Dorsolateral prefrontal cortex (tissue), 122 donors: ENCODE measurements at places on chromosomes 5 and 9. TPM values are rescaled to one million over a fixed set of nuclear protein-coding genes. Genes with fewer than 3 reads are reported as not detected.

The AK8 gene
- 4.8 TPM for total RNA-seq

The PCDHB7 gene
- total RNA-seq = 6.7 TPM

The GPR151 gene
- total RNA-seq = 0.52 TPM

The PCDHGB3 gene
- total RNA-seq = 9.7 TPM

The ZNF484 gene
- 21.1 TPM for total RNA-seq

The SLC45A2 gene
- total RNA-seq = 3.3 TPM

The OR1J2 gene
- not detected for total RNA-seq

The PTPA gene
- total RNA-seq = 170 TPM

The PCDHB14 gene
- 16.1 TPM for total RNA-seq

The F2R gene
- total RNA-seq = 4.1 TPM

The TGFBI gene
- 5.3 TPM for total RNA-seq

The PTGR1 gene
- 44.5 TPM for total RNA-seq

The OR1Q1 gene
- total RNA-seq = 1.1 TPM

The PCAT7 gene
- 1.9 TPM for total RNA-seq

The CCDC69 gene
- 10.8 TPM for total RNA-seq

The TDRD7 gene
- total RNA-seq = 23.1 TPM

The FRMPD1 gene
- total RNA-seq = 4.6 TPM

The LCNL1 gene
- 28.8 TPM for total RNA-seq

The DAB2IP gene
- 77.3 TPM for total RNA-seq

The PHF24 gene
- 74.4 TPM for total RNA-seq

The IL3 gene
- total RNA-seq = not detected

The LURAP1L gene
- total RNA-seq = 6.0 TPM

The PAEP gene
- total RNA-seq = not detected

The OGN gene
- 0.87 TPM for total RNA-seq

The CDH9 gene
- total RNA-seq = 26.3 TPM

The NXNL2 gene
- total RNA-seq = 1.7 TPM

The CNTFR gene
- total RNA-seq = 65.4 TPM

The OTP gene
- not detected for total RNA-seq

The SLC6A19 gene
- total RNA-seq = not detected

The SPEF2 gene
- 22.9 TPM for total RNA-seq

The SPAAR gene
- 2.7 TPM for total RNA-seq

The SLC4A9 gene
- 1.6 TPM for total RNA-seq

The C9orf153 gene
- 0.78 TPM for total RNA-seq

The MSX2 gene
- total RNA-seq = 1.2 TPM

The WDR36 gene
- total RNA-seq = 18.5 TPM

The RANBP3L gene
- 34.8 TPM for total RNA-seq

The CCDC171 gene
- 12.5 TPM for total RNA-seq

The CDO1 gene
- 43.0 TPM for total RNA-seq

The F12 gene
- 4.8 TPM for total RNA-seq

The SLC36A2 gene
- total RNA-seq = not detected

The AK3 gene
- 46.4 TPM for total RNA-seq

The SLC46A2 gene
- total RNA-seq = 0.32 TPM

The SPINK7 gene
- total RNA-seq = not detected

The KCNV2 gene
- total RNA-seq = not detected

The TRMO gene
- total RNA-seq = 16.3 TPM

The TAF1L gene
- not detected for total RNA-seq

The SPINK1 gene
- total RNA-seq = not detected

The PCDHB16 gene
- total RNA-seq = 7.7 TPM

The RABGAP1 gene
- total RNA-seq = 151 TPM

The CCNH gene
- total RNA-seq = 117 TPM

The GNA14 gene
- total RNA-seq = 15.1 TPM

The GCNT4 gene
- 11.4 TPM for total RNA-seq
